ENCODE measurements at places on chromosomes 5 and 9. TPM values are rescaled to one million over a fixed set of nuclear protein-coding genes. Genes with fewer than 3 reads are reported as not detected.

The PPP1R26 gene
- 26.3 TPM for total RNA-seq

The SH3TC2 gene
- total RNA-seq: 2.3 TPM

The C5orf52 gene
- total RNA-seq: not detected

The BAAT gene
- total RNA-seq: not detected

The RORB gene
- total RNA-seq: not detected

The PCDHGB7 gene
- 0.65 TPM for total RNA-seq

The ZDHHC11B gene
- 0.29 TPM for total RNA-seq

The TMC1 gene
- total RNA-seq: not detected

The TAF11L10 gene
- total RNA-seq: not detected

The CAMK4 gene
- 3.9 TPM for total RNA-seq

The ZDHHC12 gene
- total RNA-seq: 106 TPM

The SCGB3A2 gene
- total RNA-seq: not detected

The ARHGEF37 gene
- 2.7 TPM for total RNA-seq

The FAM53C gene
- total RNA-seq: 34.7 TPM

The ROPN1L gene
- 1.1 TPM for total RNA-seq

The CBY3 gene
- total RNA-seq: not detected

The INPP5E gene
- 21.1 TPM for total RNA-seq

The EFNA5 gene
- 28.1 TPM for total RNA-seq

The KCNV2 gene
- not detected for total RNA-seq

The GDNF gene
- 0.23 TPM for total RNA-seq

All from epithelial cell of proximal tubule (primary cell).